ENCODE measurements at places on chromosomes 7 and 10.

- DNase-seq, result no peak
Observed at GRCh38 chr7:117045927-117046710, 92.8 kb downstream of the ST7 start.

DNA sequence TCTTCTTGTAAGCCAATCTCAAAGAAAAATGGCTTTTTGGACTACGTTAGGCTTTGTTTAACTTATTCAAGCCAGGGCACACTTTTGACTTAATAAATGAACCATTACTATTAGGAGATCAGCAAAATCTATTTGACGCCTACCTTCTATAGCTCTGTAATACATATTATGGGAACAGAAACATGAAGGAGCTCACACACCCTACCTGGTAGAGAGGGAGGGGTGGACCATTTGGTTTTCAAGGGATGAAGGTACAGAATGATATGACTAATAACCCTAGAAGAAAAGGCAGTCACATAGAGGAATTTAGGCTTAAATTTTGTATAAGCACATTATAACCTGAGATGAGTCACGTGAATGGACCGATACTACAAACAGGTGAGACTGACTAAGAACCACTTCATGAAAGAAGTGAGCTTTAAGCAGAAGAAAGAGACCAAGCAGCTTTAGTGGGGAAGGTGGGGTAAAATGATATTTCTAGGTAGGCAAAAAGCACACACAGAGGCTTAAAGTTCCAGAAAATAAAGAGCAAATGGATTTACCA lies 106.8 kb upstream of the CTTNBP2 start:
- no peak for DNase-seq

DNA sequence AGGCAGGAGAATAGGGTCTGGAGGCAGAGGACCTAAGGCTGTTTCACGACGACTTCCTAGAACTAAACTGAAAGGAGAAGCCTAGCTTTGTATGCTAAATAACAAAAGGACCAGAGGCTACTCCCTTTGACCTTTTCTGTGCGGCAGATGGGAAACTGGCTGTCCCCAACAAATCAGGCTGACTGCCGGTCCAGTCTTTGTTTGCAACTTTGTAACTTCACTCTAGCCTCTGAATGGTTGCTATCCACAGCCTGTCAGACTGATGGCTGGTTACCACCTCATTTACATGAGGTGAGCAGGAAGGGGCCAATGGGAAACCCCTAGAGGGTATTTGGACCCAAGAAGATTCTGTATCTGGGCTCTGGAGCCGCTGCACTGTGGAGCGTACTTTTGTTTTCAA lies 132.6 kb upstream of the SHH start:
- DNase-seq, result no peak

DNA sequence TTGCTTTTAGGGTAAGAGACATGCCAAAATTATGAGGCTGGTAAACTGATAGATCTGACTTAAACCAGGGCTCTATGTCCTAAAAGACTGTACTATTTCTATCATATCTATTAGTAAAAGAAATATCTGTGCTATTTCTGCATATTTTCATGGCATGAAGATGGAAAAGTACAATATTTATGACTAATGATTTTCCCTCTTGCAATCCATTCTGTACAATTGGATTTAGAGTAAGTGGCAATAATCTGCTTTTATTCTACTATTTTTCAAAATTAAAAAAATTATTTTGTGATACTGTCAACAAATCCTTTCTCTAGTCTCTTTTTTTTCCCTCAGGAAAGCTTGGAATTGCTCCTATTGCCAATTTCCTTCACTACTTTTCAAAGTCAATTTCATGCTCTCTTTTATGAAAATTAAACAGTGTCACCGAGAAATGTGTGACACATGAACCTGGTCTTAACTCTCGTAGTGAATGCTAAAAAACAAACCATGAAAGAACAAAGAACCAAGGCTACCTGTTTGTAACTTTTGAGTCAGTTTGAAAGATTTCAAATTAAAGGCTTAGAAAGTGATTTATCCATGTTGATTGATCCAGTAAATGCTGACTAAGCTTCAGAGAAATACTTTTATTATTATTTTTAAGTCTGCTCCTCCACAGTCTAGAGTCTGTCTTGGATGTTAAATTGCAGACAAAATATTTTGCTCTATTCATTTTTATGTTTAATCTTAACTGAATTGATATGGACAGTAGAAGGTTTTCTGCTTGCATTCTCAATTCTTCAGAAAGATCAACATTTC lies 262.7 kb upstream of the CHRM2 start:
- DNase-seq, result no peak

GRCh38 chr10:4141471-4141870 lies 356.5 kb upstream of the KLF6 start:
- DNase-seq, result no peak

- no peak for DNase-seq
Observed at GRCh38 chr10:22344781-22345300, 455 bp upstream of the SPAG6 start.

DNA sequence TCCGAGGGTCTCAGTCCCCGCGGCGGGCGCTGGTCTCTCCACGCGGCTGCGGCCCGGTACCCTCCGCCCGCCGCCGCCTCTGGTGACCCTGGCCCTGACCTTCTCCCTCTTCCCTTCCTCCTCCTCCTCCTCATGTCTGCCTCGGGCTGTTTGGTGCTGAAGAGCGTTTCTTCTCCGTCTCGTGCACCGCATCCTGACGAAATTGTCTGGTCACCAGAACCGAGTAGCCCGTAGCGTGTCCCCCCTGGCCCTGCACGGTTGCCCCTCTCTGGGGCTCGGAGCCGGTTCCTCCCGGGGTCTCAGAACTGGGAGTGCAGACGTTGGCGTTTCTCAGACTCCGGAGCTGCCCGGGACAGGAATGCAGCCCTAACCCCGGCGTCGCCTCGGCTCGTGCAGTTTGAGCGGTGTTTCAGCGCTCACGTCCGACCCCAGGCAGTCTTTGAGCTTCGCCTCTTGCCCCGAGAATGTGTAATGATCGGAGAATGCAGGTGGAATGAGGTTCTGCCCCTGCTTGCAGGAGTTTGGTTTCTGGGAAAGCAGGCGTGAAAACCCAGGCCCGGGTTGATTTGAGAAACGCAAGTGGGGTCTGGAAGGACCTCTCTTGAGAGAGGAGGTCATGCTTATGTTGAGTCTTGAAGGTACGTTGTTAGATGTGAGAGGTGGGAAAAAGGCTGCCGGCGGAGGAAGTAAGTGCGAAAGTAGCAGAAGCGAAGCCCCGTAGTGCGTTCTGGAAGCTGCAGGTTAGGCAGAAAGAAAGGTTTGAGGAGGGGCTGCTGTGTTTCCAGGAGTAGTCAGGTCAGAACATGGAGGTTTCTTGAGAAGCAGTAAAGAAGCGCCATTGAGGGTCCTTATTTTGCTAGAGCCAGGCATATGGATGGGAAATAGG lies 743 bp downstream of the RBM17 start:
- no peak for DNase-seq

GRCh38 chr7:141251957-141252356 lies 178.1 kb downstream of the TMEM178B start:
- DNase-seq, result no peak

DNA sequence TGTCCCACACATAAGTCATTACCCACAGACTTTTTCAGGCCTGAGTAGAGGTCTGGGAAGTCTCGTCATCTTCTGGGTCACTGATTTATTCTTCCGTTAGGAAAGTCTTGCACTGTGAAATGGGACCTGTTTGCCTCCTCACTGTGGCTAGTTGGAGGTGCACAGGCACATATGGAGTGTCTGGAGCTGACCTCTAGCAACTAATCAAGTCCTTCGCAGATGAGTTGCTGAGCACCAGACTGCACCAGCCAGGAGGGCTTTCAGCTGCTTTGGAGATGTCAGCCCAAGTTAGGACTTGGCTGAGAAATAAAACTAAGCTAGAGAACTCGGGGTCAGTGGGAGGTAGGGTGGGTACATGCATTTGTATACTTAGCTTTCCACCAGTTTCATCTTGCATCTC lies 578.0 kb downstream of the GRID1 start:
- no peak for DNase-seq

GRCh38 chr10:14322526-14323188 lies 8.1 kb downstream of the FRMD4A start:
- DNase-seq, result no peak

GRCh38 chr10:16943295-16944285 lies 126.4 kb upstream of the RSU1 start:
- DNase-seq, result no peak

DNA sequence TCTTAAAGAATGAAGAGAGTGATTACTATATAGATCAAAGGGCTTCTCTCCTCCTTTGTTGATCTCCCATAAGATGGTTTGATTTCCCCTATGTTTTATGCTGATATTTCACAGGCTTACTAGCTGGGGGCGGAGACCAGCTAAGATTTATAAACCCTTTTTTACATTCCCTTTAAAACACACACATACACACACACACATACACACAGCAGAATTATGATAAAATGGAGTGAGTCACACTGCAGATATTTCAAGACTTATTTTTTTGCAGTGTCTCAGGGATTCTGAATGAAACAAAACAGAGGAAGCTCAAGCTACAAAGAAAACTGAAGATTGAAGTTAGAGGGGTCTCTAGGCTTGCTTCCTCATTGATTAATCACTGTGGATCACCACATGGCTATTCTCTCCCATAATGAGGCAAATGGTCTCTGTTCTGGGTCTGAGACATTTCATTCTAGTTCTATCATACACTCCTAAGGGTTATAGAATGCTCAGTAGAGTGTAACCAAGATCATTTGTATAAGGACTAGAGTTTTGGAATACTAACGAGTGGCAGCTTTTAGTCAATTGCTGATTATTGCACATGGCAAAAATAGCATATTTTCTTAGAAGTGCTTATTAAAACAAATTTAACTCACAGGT lies 18.6 kb downstream of the INA start:
- no peak for DNase-seq

DNA sequence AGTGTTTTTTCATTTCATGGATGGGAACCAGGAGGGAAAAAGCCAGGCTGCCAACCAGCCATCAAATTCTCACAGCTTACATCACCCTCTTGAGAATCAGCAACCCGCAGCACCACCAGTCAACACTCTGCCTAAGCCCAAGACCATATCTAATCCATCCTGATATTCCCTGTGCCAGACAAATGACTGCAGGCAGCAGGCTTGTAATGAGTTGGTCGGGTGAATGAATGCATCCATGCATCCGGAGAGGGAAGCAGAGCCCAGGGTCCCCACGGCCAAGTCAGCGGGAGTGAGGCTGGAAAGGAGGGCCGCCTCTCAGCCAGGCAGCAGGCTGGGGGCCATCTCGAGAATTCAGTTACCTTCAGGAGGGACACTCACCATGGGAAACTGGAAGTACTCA lies 46.9 kb downstream of the SLIT1 start:
- DNase-seq, result no peak

- DNase-seq, result no peak
Observed at GRCh38 chr10:70270952-70271351, 12.9 kb downstream of the NPFFR1 start.

DNA sequence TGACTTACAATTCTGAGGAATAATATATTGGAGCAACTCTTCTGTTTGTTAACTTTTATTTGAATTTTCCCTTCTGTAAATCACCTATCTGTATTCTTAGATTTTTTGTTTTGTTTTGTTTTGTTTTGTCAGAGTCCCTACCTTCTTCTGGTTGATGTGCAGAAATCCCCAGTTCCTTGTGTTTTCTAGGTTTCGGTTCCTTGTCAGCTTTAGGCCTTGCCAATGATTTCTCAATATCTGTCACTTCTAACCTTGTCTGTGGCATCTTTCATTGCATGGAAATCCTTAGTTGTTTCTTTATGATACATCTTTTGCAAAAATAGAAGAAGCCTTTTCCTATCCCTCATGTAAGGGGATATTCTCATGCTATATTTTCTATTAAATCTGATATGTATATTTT lies 21.7 kb upstream of the ST8SIA6 start:
- no peak for DNase-seq

GRCh38 chr10:18689498-18689897 lies 30.3 kb downstream of the ARL5B start:
- no peak for DNase-seq

- no peak for DNase-seq
Observed at GRCh38 chr10:50469778-50470193, 154.0 kb downstream of the SGMS1 start.

- DNase-seq, result no peak
Observed at GRCh38 chr7:98137134-98137825, 30.6 kb downstream of the LMTK2 start.

DNA sequence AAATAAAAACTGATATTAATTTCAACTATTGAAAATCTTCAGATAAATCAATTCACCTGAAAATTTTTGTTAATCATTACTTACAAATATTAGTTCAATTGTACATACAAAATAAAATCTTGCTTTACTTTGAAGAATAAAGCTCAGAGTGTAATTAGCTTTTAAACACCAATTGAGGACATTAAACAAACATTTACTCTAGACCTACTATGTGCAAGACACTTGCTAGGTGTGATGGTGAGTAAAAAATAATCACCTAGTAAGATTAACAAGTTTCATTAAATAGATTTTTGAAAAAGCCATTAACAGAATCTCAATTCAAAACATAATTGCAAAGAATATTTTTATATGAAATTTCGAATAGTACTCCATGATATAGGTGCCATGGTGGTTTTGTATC lies 3.9 kb upstream of the MLLT10 start:
- DNase-seq, result no peak

- DNase-seq, result no peak
Observed at GRCh38 chr7:79046061-79046460, 407.4 kb downstream of the MAGI2 start.
